ENCODE measurements at places on chromosomes 2 and 18.

DNA sequence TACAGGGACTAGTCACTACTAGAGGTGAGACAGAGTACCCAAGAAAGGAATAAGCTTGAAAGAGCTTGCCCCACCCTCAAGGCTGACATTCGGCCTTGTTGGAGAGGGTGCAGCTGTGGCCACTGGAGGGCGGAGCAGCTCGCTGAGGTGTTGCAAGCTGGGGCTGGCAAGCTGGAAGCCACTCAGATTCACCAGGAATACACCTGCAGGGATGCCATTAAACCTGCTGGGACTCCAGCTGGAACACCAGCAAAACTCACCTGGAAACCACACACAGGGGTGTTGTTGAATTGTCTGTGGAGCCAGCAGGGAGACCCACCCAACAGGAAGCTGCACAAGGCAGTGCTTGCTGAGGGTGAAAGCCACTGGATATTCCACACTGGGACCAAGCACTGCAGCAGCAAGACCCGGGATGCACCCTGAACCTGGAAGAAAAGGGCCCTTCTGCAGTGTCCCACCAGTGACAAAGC lies 26.1 kb downstream of the KCTD18 start:
- DNase-seq = no peak

DNA sequence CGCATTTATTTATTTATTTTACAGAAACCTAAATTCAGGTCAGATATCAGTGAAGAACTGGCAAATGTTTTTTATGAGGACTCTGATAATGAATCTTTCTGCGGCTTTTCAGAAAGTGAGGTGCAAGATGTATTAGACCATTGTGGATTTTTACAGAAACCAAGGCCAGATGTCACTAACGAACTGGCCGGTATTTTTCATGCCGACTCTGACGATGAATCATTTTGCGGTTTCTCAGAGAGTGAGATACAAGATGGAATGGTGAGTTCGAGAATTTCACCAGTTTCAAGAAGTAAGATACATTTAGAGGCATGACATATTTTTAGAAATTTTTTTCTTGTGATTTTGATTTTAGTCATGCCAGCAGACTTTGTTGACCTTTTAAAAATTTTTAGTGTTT lies 4.6 kb downstream of the CDCA7 start:
- DNase-seq = no peak

GRCh38 chr2:147008481-147008880 lies 836.3 kb upstream of the ACVR2A start:
- no peak for DNase-seq

DNA sequence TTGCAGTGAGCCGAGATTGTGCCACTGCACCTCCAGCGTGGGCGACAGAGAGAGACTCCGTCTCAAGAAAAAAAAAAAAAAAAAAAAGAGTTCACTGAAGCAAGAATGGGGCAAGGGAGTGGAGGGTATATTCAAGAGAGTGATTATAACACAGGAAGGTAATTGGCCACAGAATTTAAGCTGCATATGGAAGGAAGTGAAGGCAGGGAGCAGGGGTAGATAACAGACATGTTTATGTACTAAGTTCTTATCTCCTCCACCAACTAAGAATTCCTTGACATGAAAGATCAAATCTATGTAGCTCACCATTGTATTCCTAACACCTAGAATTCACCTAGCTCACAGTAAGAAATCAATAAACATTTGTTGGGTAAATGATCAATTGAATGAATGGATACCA lies 37.3 kb downstream of the GKN2 start:
- DNase-seq = no peak

- DNase-seq = no peak
Observed at GRCh38 chr2:53437371-53437770, 330.2 kb upstream of the CHAC2 start.

GRCh38 chr18:2655178-2655953 lies at the start of gene SMCHD1:
TSS of gene SMCHD1 (plus strand) at chr18:2655726. CDS start at chr18:2656076, 350 bp downstream.
- peak; percentile 93 for DNase-seq

DNA sequence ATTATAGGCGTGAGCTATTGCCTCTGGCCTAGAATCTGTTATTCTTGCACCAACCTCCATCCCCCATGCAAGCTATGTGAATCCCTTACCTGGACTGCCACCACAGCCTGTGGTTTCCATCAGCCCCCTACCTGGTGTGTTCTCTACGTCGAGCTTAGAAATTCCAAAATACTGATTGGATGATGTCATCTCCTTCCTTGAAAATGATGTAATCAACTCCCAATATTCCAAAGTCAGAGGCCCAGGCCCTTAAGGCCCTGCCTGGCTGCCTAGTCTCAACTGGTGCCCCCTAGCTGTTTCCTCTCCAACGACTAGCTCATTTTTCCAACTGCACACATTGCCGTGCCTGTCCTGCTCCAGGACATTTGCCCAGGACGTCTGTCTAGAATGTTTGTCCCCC lies 41.3 kb upstream of the GBX2 start:
- no peak for DNase-seq

- no peak for DNase-seq
Observed at GRCh38 chr2:66435963-66436362, 1.0 kb downstream of the MEIS1 start.

All from CD4-positive, alpha-beta T cell treated with Interleukin-15 for 1 hour (primary cell).